Epithelial cell of proximal tubule (primary cell): ENCODE measurements at places on chromosomes 1 and 21. TPM values are rescaled to one million over a fixed set of nuclear protein-coding genes. Genes with fewer than 3 reads are reported as not detected.

Gene KLHL20
- 6.7 and 8.2 TPM in 2 replicates for total RNA-seq

Gene ACOT11
- total RNA-seq: 0.86 and 1.3 TPM in 2 replicates

Gene UQCRHL
- total RNA-seq: 1.4 and 2.0 TPM in 2 replicates

Gene INAVA
- total RNA-seq: 84.0 and 191 TPM in 2 replicates

GRCh38 chr1:112779665-112780526 is 64.8 kb upstream of the PPM1J start:
- no peak for DNase-seq

DNA sequence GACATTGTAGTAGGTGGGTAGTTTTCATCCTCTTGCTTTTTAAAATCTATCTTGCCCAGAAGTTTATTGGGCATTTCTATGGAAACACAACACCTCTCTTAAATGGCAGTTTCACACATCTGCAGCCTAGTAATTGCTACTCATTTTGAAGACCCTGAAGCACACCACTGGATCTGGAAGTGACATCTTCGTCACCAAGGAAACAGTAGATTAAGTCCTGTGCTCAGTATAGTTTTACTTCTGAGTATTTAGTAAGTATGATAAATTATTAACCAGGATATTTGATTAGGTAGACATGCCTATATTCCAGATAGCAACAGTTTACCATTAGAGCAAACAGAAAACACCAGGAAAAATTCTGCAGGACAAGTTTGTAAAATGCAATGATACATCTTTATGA is 48.7 kb downstream of the UCK2 start:
- no peak for DNase-seq
